ENCODE measurements at places on chromosomes 7 and 10.

- DNase-seq = no peak
These were observed 232.5 kb downstream of the SKIDA1 start for GRCh38 chr10:21292763-21293517.

DNA sequence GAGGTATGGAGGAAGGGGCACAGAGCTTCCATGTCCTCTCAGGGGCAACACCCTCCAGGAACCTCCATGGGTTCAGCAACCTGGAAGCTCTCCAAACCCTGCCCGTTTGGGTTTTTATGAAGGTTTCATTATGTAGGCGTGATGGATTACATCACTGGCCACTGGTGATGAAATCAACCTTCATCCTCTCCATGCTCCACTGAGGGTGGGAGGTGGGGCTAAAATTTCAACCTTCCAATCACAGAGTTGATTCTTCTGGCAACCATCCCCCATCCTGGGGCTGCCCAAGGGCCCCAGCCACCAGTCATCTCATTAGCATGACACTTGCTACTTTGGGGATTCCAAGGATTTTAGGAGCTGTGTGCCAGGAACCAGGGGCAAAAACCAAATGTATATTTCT lies 90.1 kb downstream of the TEX36 start:
- no peak for DNase-seq

DNA sequence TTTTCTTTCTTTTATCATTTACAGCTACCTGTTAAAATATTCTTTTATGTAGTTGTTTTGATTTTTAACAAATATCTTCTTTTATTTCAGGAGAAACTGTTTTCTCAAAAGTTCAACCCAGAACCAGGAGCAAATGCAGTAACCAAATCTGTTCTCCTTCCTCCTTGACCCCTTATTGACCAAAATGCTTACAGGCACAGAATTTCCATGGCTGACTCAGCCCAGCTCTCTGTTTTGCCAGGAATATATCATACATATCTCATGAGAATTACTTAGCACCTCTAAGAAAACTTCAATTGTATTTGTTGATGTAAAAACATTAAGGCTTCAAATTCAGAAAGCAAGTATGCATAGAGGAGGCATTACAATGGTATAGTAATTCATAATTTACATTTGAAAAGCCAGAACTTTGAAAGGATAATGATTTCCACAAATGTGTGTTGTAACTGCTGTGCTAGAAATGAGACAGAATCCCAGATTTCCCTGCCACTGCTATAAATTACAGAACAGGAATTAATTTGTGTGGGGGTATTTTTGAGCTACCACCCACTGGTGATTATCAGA lies 2.2 kb downstream of the GSAP start:
- no peak for DNase-seq

- no peak for DNase-seq
These were observed 27.0 kb upstream of the GPR26 start for GRCh38 chr10:123639131-123639530.

- DNase-seq = no peak
These were observed 24.5 kb downstream of the SCD start for GRCh38 chr10:100371482-100372027.

- DNase-seq = no peak
These were observed 98.2 kb downstream of the DLG5 start for GRCh38 chr10:77828377-77828776.

GRCh38 chr10:96389785-96390184 lies 31.0 kb upstream of the OPALIN start:
- DNase-seq = no peak
